ENCODE measurements at places on chromosomes 16 and 17. TPM values are rescaled to one million over a fixed set of nuclear protein-coding genes. Genes with fewer than 3 reads are reported as not detected.

- peak; percentile 45 for DNase-seq
Observed at GRCh38 chr17:10162096-10162495, 36.3 kb downstream of the GAS7 start.

DNA sequence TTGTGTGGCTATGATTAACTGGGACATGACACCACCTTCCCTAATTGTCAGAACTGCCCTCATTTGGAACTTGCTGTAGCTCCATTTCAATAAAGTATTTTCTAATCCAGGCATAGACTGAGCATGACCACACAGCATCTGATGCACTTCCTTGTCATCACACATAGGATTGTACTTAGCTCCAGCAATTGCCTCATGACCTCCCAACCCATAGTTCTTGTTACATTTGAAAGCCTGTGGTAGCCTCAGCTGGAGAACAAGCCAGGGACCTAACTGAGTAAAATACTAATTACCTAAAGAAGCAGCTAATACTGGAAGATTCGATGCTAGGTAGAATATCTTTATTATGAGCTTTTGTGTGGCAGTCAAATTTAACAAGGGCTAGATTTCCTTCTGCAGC is 187.3 kb upstream of the KIF2B start:
- no peak for DNase-seq

GRCh38 chr17:39735882-39736281 is 1.9 kb upstream of the GRB7 start:
- no peak for DNase-seq

- DNase-seq = peak; percentile 77
Observed at GRCh38 chr16:27174798-27175197, 28.5 kb upstream of the KDM8 start.

GRCh38 chr16:11009027-11009755 is 64.8 kb downstream of the CLEC16A start:
- DNase-seq = no peak

- peak; percentile 28 for DNase-seq
Observed at GRCh38 chr17:41352597-41353366, 2.2 kb upstream of the KRT33A start.

- peak; percentile 98 for DNase-seq
Observed at GRCh38 chr17:19386051-19386929, 700 bp downstream of the MFAP4 start.

Gene C17orf107
- total RNA-seq = 8.8 TPM

Gene HSD11B2
- total RNA-seq = not detected

Data from GM23248 (cell line).